ENCODE measurements at places on chromosomes 2 and 18.

DNA sequence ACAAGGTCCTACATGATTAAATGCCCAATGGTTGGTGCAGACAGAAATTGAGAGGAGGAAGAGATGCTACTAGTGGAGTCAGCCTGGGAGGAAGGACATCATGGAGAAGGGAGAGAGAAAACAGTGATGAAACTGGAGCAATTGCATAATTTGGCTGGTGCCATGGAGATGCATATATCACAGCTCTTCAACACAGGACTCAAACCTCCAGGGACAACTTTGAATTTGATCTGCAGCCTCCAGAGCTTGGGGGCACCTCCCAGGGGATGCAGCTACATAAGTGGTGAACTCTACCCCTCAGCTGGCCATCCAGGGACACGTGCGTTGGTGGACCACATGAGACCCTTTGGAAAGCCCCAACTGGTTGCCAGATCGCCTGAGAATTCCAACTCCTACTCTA lies 80.4 kb downstream of the CTAGE1 start:
- DNase-seq, result no peak

DNA sequence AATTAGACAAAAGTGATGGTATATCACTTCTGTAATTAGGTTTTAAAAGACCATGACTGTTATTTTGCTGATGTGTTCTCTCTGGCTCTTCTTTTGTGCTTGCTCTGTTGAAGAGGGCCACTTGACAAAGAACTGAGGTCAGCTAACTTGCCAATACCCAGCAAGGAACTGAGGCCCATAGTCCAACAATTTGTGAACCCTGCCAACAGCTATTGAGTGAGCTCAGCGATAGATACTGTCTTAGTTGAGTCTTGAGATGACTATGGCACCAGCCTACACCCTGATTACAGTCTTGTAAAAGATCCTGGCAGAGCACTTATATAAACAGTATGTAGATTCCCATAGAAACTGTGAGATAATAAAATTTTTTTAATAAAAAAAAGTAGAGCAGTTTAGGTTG lies 103.0 kb downstream of the BMPR2 start:
- DNase-seq, result no peak

DNA sequence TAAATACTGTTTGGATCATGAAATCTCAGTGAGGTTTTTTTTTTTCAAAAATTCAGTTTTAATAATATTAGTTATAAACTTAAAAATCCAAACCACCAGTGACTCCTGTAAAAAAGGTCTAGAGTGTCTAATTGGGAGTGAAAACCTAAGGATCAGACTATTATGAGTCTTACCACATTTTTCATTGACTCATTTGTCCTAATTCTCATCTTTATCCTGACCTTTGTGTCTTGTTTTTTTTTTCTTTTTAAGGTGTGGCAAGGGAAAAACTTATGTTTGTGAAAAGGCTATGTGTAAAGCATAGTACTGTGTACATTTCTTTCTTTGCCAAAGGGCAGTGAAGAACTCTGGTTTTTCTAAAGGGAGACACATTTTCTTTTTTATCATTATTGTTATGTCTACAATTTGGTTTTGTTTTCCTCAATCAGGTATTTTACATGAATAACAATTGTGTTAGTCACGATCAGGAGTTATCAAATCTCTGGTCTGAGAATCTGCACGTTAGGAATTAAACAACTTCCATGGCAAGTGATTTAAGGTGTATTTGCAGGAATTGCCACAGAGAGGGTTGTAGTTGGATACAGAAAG lies 52.6 kb downstream of the RHBDD1 start:
- no peak for DNase-seq

DNA sequence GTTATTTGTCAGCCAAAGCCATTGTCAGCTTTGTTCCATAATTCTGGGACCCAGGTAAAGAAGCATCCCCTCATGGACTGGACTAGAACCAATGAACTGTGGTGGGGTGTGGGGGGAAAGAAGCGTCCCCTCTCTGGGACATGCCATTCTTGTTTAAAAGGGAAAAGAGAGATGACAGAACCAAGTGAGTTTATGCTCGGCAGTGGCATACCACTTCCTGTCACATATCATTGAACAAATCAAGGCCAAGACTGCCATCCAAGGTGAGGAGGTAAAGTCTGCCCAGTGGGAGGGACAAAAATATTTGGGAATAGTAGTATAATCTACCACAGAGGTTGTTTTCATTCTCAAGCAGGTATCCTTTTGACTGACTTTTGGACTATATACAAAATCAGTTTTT lies 4.7 kb upstream of the GLS start:
- DNase-seq, result no peak

DNA sequence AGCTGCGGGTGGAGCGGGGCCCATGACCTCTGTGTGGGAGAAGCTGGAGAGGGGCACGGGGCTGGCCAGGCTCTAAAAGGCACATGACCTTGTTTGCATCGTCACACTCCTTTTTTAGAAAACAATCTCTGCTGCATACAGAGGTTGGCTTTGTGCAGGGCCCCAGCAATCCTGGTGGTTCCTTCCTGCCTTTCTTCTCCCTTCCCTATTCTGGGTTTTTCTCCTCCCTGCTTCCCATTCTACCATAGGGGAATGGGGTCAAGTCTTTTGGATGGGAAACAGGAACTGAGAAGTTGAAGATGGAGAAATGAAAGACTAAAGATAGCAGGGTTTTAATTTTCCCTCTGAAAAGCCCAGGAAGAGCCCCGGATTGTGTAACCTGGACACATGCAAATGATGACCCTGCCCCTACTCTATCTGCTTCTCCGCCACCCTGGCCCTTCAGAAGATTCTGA lies 53.9 kb downstream of the ASAP2 start:
- no peak for DNase-seq

DNA sequence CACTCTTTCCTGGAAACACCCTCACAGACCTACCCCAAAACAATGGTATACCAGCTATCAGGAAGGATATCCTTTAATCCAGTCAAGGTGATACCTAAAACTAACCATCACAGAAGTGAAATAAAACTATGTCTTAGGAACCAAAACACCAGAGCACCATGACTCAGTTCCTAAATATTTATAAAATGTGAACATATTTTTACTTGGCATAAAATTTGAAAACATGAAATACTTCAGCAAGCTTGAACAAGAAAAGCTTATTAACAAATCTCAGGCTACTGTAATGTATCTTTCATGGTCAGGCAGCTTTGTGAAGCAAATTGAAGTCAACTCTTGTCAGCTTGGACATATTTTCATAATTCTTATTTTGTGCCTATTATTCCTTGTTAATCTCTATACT lies 440.8 kb upstream of the CDH20 start:
- DNase-seq, result no peak

DNA sequence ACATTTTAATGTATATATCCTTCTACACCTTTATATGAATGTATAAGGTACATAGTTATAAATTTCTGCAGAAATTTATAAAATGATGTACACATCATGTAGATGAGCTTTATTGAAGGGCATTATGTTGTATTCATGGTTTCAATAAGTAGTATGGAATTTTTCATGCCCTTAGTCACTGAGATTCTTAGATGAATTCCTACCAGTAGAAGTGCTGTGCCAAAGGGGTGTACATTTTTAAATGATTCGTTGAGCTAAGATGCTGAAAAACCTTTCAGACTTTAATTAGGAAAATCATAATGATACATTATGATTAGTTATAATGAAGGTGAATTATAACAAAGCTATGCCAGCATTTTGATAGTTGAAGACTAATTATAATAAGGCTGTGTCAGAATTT lies 115.2 kb downstream of the ZNF236 start:
- no peak for DNase-seq

GRCh38 chr2:111048856-111049768 lies 71.6 kb upstream of the BCL2L11 start:
- DNase-seq, result no peak

DNA sequence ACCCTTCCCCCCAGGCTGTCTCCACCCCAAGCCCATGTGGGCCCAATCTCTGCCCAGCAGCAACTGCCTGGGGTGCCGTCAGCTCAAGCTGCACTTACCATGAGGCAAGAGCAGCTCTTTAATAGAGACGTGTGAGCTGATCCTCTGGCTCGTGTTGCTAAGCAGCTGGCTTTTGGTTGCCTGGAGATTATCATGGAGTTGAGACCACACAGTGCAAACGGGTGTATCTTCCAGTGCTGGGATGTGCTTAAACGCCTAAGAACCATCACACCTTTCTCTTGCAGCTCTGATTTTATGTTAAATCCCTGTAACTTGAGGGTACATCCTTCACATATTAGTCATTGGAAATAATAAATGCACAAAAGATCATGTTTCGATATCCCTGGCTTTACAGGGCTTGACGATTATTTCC lies 271.1 kb downstream of the PRKCE start:
- DNase-seq, result no peak

DNA sequence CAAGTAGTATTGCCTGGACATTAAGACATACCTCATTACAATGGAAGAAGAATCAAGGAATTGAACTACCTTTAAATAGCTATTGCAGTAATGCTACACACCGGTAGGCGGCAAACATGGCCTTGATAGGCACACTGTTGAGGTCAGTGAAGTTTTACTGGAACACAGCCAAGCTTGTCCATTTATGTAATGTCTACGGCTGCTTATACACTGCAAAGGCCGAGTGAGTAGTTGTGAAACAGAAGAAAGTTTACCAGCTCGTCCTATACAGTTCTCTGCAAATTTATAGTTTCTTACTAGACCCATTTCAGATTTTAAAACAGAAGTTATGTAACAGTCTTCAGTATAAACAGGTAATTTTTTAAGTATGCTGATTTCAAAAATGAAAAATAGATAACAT lies 38.8 kb downstream of the PPP4R1 start:
- DNase-seq, result peak; percentile 39

GRCh38 chr2:21270708-21271122 lies 146.9 kb downstream of the TDRD15 start:
- DNase-seq, result no peak

DNA sequence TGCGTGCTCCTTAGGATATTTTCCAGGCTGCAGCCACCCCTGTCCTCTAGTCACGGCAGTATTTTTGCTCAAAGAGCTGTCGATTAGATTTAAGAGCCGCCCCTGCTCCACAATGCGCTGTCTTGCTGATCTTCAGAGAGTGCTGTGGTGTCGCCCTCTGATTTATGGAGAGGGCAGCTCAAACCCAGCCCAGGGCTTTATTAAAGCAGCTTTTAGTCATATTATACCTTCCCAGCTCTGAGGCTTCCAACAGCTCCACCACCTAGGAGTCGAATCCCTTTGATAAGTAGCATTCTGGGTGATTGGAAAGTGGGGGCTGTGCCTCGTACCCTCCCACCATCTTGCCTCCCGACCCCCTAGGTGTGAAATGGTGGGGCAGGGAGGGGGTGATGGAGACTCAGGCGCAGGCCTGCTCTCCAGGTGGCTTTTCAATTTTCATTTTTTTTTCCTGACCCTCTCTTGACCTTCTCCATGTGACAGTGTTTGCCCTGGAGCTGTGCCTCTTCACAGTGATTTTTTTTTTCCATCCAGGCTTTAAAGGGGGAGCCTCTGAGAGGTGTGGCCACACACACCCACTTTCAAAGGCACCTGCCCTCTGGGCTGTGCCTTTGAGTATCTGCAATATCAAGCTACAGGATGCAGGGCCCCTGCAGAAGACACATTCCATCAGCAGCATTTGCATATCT lies 53.1 kb upstream of the NRP2 start:
- DNase-seq, result no peak

Measured in CD4-positive, alpha-beta T cell treated with Interleukin-15 for 1 hour (primary cell).